ENCODE measurements at places on chromosomes 6 and 20.

- no peak for DNase-seq
Observed at GRCh38 chr20:10504994-10505730, 70.1 kb downstream of the SLX4IP start.

- DNase-seq = no peak
Observed at GRCh38 chr20:41359541-41360011, 7.0 kb downstream of the EMILIN3 start.

DNA sequence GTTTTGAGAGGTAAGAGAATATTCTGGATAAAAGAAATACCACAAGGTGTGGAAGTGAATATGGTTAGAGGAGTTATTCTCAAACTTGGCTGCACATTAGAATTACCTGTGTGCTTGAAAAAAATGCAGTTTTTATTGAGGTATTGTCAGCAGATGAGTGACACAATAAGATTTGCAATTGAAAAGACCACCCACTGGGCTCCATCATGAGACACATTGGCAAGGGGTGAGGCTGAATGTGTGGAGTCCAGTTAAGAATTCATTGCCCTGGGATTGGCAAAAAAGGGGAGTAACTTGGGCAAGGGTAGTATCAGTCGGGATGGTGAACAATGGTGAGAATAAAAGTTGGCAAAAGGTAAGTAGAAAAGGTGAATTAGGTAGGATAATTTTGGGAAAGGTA is 63.5 kb downstream of the MEI4 start:
- no peak for DNase-seq

- DNase-seq = no peak
Observed at GRCh38 chr6:50353603-50354002, 303.9 kb upstream of the DEFB112 start.

GRCh38 chr6:20906945-20907344 is 372.7 kb downstream of the CDKAL1 start:
- no peak for DNase-seq

- peak; percentile 74 for DNase-seq
Observed at GRCh38 chr6:169168706-169169105, 84.9 kb downstream of the THBS2 start.

GRCh38 chr20:38143646-38144554 is 21.2 kb downstream of the TGM2 start:
- peak; percentile 89 for DNase-seq

GRCh38 chr6:90204327-90205056 is 92.2 kb downstream of the BACH2 start:
- DNase-seq = no peak

- no peak for DNase-seq
Observed at GRCh38 chr6:142846459-142846831, 98.5 kb downstream of the HIVEP2 start.

DNA sequence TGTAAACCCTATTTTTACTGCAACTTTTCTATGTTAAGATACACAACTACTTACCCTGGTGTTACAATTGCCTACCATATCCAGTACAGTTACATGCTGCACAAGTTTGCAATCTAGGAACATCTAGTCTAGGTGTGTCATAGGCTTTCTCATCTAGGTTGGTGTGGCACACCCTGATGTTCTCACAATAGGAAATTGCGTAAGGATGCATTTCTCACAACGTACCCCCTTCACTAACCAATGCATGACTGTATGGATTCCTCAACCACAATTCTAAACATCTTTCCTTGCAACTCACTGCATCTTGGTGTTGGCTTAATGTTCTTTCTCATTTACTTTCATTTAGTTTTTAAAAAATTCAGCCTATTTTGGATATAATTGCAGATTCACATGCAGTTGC is 31.6 kb downstream of the GJA10 start:
- DNase-seq = no peak

- DNase-seq = no peak
Observed at GRCh38 chr6:133248241-133249001, 7.3 kb downstream of the EYA4 start.

DNA sequence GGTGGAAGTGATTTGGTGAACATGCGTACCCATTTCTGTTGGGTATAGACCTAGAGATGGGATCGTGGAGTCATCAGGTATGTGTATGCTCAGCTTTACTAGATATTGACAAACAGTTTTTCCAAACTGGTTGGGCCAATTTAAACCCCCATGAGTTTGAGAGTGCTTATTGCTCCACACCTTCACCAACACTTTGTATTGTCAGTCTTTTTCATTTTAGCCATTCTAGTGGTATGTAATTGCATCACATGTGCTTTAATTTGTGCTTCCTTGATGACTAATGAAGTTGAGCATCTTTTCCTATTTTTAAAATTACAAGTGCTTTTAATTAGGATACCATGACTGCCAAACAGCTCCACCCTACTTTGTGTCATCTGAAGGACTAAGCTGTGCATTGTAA is 158.9 kb upstream of the AKIRIN2 start:
- DNase-seq = no peak

DNA sequence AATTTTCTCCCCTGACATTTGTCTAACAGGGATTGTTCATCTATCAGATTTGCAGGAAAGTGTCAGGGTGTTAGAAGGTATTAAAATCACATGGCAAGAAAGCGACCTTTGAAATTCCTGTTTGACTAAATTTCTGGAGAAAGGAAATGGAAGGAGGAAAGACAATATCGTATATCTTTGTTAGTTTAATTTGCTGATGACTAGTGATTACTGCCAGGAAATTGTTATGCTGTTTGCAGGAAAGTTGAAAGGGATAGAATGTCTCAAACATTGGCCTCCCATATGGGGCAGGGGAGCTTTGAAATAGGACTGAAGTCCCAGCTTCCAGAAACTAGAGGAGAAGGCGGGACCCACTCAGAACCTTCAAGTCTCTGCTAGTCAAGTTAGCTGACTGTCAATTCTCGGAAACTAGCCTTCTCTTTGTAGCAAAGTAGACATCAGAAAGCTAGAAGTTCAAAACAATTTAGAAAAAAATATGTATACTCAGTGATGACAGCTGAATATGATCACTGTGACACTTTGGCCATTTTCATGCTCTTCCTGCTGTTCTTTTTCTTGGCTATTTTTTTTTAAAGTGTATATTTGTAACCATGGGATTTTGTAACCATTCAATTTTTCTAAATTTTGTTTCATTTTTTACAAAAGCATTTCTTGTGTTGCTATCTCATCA is 53.4 kb upstream of the RALGAPA2 start:
- no peak for DNase-seq

GRCh38 chr20:64025101-64025825 is 10.7 kb upstream of the C20orf204 start:
- no peak for DNase-seq

DNA sequence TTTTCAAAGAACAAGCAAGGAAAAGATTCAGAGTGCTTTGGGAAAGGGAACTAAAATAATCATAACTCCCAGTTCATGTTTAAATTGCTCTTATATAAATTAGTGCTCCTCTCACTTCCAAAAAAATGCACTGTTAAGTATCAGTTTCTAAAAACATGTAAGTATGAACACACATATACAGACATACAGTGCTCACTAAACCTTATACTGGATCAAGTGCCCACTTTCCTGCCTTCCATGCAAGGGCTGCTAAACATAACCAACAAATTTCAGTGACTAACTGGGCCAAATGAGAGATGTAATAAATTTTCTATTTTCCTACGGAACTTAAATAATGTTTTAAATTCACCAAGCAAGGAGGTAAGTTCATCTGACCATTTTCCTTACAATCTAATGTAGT is 6.4 kb downstream of the TFAP2A start:
- no peak for DNase-seq

GRCh38 chr6:56938649-56939191 is 16.2 kb upstream of the BEND6 start:
- no peak for DNase-seq

DNA sequence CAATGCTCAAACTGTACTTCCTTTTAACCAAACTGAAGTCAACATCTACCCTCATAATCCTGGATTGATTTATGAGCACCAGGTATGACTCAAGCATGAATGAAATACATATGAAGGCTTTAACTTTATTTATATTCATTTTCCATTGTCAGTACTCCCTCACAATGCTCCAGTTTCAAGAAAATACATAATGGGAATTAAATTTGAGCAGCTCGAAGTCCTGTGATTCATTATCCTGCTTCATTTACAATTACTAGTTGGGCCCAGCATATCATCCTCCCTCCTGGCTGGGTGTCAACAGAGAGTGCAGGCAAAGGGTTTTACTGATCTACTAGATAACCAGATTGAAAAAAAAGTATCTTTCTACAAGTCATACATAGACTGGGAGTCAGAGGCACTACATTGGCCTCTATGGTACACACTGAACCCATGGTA is 10.1 kb downstream of the SAMHD1 start:
- peak; percentile 38 for DNase-seq

DNA sequence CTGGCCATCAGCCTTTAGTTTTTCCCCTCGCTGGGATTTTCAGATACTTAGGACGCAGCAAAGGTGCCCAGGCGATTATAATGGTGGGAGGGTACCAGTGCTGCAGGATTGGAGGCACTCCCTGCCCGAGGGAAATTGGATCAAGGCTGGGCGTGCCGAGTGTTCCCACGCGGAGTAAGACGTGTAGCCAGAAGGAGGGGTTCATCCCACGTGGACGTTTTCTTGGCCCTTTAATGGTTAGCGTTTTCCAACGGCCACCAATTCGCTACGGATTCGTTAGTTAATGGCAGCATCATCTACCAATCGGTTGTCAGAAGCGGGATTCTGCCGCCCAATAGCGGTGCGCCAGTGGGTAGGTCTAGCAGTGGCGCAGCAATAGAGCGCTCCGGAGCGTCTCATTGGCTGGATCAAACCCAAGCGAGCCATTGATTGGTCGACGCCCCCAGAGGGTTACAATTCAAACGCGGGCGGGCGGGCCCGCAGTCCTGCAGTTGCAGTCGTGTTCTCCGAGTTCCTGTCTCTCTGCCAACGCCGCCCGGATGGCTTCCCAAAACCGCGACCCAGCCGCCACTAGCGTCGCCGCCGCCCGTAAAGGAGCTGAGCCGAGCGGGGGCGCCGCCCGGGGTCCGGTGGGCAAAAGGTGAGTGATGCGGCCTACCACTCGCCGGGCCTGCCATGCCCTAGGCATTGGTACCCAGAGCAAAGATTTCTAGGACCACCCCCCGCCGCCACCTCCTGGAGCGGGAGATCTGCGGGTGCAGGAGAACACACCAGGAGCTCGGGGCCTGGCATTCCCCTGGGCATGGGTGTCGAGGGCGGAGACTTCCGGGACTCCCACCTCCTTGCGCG is at the start of gene UBE2C:
Gene UBE2C (plus strand): TSS at position 488 of the 849 bp plus-strand sequence. CDS start 52 bp downstream, at position 540.
- peak; percentile 99 for DNase-seq

DNA sequence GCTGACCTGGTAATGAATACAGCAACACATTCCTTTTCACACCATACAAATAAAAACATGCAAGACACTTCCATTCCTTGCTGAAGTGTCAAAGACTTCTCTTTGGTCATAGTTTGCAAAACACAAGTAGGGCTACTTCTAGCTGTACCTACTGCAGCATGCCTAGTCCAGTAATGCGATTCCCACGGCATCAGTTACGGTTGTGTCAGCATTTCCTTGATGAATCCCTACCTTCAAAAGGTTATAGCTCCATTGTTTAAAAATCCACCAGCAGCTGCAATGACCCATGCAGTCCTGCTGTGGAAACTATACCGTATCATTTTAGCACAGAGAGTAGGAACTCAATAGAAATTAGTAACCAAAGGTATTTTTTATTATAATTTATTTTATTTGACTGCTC is 1371.5 kb downstream of the EPHA7 start:
- no peak for DNase-seq

- no peak for DNase-seq
Observed at GRCh38 chr6:145809785-145810184, 4.8 kb downstream of the FBXO30 start.

DNA sequence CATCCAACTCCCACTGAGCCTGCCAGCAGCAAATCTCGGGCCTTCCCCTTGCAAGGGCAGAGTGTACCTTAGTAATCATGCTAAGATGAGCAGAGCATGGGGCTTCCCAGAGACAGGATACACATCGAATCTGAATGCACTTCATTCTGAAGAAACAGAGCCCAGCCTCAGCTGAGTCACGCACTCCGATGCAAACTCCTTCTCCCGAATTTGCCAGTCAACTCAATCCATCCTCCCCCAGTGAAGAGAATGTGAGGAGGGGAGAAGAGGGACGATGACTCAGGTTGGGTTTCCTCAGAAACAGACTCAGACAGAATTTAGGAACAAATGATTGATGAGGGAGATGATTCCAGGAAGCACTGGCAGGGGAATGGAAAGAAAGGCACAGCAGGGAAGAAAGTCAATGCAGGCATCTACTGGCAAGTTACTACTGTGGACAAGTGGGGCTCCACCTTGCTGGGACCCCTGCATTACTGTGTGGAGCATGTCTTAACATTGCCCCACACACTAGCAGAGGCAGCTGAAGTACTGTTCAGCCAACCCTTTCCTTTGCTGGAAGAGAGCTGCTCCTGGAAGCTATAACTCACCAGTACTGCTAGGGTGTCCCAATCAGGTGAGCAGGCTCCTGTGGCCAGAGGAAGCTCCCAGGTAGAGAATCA is 251.6 kb downstream of the ADGB start:
- DNase-seq = no peak

DNA sequence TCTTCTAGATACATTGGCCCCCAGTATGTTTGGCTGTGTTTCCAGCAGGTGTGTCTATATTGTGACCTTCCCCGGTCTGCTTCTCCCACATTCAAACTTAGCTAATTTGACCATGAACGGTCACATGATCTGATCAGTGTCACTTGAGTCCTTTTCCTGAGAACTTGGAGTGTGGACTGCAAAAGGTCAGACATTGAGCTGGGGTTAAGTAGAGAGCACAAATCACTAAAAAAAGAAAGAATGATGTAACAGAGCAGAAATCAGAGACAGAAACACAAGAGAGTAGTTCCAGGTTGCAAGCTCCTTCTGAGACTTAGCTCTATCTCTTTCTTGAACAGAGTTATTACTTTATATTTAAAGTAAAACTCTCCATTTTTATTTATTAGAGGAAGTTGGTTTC is 733.9 kb downstream of the CBLN4 start:
- DNase-seq = no peak

DNA sequence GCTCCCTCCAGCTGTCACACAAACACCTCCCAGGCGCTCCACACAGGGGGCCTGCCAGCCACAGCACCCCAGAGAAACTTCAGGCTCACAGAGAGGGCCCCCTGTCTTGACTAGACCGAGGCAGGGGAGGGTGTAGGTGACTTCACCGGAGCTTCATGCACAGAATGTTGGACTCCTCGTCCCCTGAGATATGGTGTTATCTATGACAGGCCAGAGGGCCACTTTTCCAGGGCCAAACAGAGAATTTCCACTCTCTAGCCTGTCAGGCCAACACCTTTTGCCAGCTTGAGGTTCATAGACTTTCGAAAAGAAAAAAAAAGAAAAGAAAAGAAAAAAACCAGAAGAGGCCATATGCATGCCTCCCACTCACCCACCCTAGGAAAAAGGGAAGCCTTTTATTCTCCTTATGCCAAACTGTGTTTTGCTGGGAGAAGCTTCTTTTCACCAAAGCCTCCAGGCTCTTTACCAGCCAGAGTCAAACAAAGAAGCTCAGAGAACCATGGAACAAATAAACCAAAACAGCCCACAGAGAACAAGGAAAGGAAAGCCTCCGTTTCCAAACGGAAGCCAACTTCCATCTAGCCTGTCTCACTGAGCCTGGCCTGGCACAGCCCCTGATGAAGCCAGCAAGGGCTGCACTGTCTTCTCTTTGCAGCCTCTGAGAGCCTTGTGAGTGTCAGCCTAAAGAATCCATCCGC is 313.2 kb upstream of the JARID2 start:
- DNase-seq = no peak

GRCh38 chr6:165973473-165973872 is 194.2 kb downstream of the TBXT start:
- no peak for DNase-seq
